Ascending aorta (tissue), 2 donors: ENCODE measurements at places on chromosomes 13 and 19. TPM values are rescaled to one million over a fixed set of nuclear protein-coding genes. Genes with fewer than 3 reads are reported as not detected.

DNA sequence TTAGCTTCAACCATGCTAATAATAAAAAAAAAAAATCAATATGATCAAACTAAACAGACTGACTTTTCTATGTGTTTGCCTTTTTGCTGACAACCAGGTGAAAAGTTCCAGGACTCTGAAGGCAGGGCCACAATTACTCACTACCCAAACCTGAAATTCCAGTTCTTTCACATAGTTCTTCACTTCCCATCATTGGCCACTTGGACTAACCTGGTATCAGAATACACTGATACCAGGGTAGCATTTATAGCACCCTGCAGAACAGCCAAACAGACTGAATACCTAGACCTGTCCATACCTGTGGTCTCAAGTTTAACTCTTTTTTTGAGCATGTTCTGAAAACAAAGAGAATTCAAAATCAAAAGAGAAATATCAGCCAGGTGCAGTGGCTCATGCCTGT, 25.1 kb downstream of the ELF1 start:
- no peak overlapping the region for H3K4me3 ChIP-seq
- no peak overlapping the region for H3K27ac ChIP-seq
- no peaks in the 10 kb centered on the region for H3K27me3 ChIP-seq
- peaks cover 4% of the 10 kb centered on the region for H3K4me1 ChIP-seq

GRCh38 chr13:26255115-26255514, 1.2 kb downstream of the CDK8 start:
- H3K27me3 ChIP-seq: no peaks in the 10 kb centered on the region
- no peak overlapping the region for H3K27ac ChIP-seq
- H3K36me3 ChIP-seq: no peaks in the 10 kb centered on the region
- peaks cover 11% of the 10 kb centered on the region for H3K4me1 ChIP-seq
- DNase-seq: no peak

DNA sequence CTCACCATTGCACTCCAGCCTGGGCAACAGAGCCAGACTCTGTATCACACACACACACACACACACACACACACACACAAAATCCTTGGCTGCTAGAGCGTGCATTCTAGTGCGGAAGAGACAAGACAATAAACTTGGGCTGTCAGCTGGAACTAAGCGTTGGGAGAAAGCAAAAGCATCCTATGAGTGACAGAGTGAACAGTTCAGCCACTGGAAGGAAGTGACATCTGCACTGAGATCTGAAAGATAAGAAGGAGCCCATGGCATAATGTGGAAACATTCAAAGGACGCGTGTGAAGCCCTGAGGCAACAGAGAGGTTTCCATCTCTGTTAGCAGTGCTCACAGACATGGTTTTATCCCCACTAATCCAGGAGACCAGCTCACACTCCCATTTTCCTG, 3.5 kb upstream of the SLC1A5 start:
- DNase-seq: no peak
- H3K36me3 ChIP-seq: no peaks in the 10 kb centered on the region
- H3K27me3 ChIP-seq: no peaks in the 10 kb centered on the region
- no peaks in the 10 kb centered on the region for H3K4me1 ChIP-seq

The ZFP14 gene
- total RNA-seq: 1.2 TPM

GRCh38 chr13:112254061-112254818, 121.9 kb upstream of the SPACA7 start:
- H3K36me3 ChIP-seq: no peaks in the 10 kb centered on the region
- no peak overlapping the region for H3K27ac ChIP-seq
- H3K4me1 ChIP-seq: no peaks in the 10 kb centered on the region
- H3K27me3 ChIP-seq: no peaks in the 10 kb centered on the region

DNA sequence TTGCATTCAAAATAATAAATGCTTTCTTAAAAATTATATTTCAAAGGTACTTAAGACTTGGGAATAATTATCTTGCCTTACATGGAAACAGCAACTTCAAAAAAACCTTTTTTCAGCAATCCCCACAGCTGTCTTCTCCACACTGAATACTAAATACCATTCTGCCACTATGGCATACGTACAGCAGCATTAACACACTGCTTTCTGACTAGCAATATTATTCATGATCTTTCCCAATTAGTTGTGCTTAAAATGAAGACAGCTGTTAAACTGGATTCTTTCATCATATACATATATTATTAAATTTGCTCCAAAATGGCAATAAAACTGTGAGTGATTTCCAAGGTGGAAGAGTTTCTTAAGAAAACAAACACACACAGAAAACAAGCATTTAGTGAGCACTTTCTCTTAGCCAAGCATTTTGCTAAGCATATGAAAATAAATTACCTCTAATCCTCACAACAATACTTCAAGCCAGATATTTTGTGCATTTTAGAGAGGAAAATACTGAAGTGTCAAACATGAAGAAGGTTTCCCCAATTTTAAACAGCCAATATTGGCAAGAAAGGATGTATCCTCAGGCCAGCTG, 609.5 kb downstream of the SLITRK1 start:
- H3K36me3 ChIP-seq: no peaks in the 10 kb centered on the region
- no peak overlapping the region for H3K4me3 ChIP-seq
- H3K4me1 ChIP-seq: no peaks in the 10 kb centered on the region

DNA sequence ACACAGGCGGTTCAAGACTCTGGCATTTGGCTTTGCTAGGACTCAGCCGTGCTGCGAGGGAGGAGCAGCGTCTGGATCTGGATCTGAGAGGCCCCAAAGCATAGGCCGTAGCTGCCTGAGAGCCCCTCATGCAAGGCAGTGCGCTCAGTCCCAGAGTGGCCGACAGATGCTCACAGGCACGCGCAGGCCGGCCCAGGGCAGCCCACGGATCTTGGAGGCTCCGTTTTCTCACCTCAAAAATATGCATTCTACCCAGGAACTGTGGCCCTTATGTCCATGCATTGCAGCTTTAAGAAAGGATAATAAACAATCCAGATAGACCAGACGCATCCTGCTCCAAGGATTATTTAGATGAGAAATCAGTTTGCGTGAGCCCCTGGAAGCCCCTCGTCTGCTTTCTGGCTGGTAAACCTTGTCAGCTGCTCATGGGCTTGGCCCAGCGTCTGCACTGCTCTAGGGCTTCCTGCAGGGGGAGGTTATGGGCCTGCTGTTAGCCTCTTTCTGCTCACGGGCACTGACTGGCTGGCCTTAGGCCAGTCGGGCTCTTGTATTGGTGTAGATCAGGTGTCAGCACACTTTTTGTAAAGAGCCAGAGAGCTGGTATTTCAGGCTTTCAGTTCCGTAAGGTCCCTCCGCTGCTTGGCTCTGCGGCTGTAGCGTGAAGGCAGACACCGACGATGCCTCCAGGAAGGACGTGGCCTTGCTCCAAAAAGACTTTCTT, 24.2 kb downstream of the TEX29 start:
- no peaks in the 10 kb centered on the region for H3K27me3 ChIP-seq
- no peak overlapping the region for H3K4me3 ChIP-seq
- DNase-seq: no peak
- no peak overlapping the region for H3K27ac ChIP-seq
- H3K4me1 ChIP-seq: no peaks in the 10 kb centered on the region

DNA sequence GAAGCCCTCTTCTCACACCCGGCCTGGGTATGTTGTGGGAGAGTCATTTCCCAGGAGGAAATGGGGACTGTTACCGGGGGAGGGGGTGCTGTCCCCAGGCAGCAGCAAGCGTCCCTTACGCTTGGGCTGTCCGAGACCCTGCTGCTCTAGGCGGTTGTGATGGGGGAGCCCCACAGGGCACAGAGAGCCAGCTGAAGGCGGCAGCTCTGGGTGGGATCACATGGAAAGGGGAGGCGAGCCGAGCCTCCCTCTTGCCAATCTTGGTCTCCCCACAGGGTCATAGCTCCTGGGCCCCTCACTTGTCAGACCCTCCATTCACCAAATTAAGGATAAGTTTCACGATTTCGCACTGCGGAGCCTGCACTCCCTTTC, 22.0 kb downstream of the EPN1 start:
- no peak for DNase-seq
- no peaks in the 10 kb centered on the region for H3K27me3 ChIP-seq
- H3K4me1 ChIP-seq: no peaks in the 10 kb centered on the region
- no peak overlapping the region for H3K4me3 ChIP-seq

- DNase-seq: no peak
- no peaks in the 10 kb centered on the region for H3K36me3 ChIP-seq
- no peaks in the 10 kb centered on the region for H3K27me3 ChIP-seq
- H3K27ac ChIP-seq: no peak overlapping the region
Observed at GRCh38 chr13:31903111-31903815, 128.3 kb upstream of the FRY start.

The GNG7 gene
- total RNA-seq: 0.96 TPM

DNA sequence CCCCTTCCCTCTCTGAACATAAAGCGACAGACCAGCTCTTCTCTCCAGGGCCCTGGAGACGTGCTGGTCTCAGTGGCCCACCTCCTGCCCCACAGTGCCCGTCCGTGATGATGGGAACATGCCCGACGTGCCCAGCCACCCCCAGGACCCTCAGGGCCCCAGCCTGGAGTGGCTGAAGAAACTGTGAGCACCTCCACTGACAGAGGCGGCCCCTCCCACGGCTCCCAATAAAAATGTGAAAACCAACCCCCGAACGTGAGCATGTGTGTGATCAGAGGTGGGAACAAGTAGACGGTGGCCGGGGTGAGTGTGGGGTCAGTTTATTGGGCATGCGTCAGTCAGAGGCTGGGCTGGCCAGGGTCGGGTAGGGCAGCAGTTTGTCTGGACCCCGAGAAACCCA, 4.1 kb downstream of the NDUFA3 start:
- no peak overlapping the region for H3K4me3 ChIP-seq
- H3K27me3 ChIP-seq: no peaks in the 10 kb centered on the region
- H3K4me1 ChIP-seq: peaks cover 7% of the 10 kb centered on the region
- DNase-seq: no peak
- H3K27ac ChIP-seq: no peak overlapping the region
- H3K36me3 ChIP-seq: peaks cover 53% of the 10 kb centered on the region

- no peaks in the 10 kb centered on the region for H3K36me3 ChIP-seq
- no peaks in the 10 kb centered on the region for H3K4me1 ChIP-seq
- no peak for DNase-seq
- H3K27ac ChIP-seq: no peak overlapping the region
- H3K4me3 ChIP-seq: no peak overlapping the region
- H3K27me3 ChIP-seq: no peaks in the 10 kb centered on the region
Observed at GRCh38 chr13:39588384-39588783, 14.6 kb downstream of the LHFPL6 start.

DNA sequence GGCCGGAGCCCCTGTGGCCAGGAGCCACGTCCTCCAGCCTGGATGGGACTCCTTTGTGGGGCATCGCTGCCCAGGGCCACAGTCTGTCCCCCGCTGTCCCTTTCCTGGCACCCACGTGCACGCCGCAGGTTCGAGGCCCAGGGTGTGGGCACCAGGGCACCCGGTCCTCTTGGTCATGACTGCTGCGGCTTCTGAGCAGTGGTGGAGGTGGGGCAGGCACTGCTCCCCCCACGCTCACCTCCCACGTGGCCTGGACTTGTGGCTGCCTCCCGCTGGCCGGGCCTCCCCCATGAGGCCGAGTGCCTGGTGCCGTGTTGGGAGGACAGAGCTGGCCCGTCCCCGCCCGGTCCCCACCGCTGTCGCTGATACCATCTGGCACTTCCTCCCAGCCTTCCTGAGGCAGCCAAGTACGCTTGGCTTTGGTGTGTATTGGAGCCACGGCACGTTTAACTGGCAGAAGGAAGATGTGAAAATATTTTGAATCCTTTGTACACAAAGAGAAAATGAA, 12.8 kb downstream of the SPPL2B start:
- H3K27ac ChIP-seq: no peak overlapping the region
- DNase-seq: no peak
- no peak overlapping the region for H3K4me3 ChIP-seq

The CPB2 gene
- not detected for total RNA-seq

- no peaks in the 10 kb centered on the region for H3K36me3 ChIP-seq
- peaks cover 16% of the 10 kb centered on the region for H3K4me1 ChIP-seq
- no peak for DNase-seq
- H3K27ac ChIP-seq: peak overlapping the region; percentile 75
- H3K27me3 ChIP-seq: no peaks in the 10 kb centered on the region
Observed at GRCh38 chr13:79937771-79938216, 403.1 kb downstream of the SPRY2 start.

The CD37 gene
- 15.6 TPM for total RNA-seq

The KIR2DL4 gene
- not detected for total RNA-seq

DNA sequence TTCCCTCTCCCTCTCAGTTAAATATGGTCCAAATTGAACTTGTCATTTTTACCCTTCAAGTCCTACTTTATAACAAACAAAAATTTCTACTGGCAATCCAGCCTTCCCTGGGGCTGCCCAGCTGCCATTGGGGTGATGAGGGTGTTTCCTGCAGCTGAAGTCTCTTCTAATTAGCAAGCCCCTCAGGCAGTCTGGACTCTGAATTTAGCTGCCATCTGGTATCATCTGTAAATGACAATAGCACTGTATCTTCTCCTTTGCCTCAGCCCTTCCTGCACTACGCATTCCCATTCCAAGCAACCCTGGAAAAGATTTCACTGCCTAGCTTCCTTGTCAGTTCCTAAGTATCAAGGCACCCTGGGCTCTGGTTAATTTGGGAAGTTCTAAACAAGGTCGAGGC, 331.1 kb upstream of the KLF12 start:
- H3K27me3 ChIP-seq: no peaks in the 10 kb centered on the region
- no peaks in the 10 kb centered on the region for H3K4me1 ChIP-seq
- no peak overlapping the region for H3K27ac ChIP-seq
- no peak for DNase-seq
- no peaks in the 10 kb centered on the region for H3K36me3 ChIP-seq

The OR10H2 gene
- not detected for total RNA-seq

DNA sequence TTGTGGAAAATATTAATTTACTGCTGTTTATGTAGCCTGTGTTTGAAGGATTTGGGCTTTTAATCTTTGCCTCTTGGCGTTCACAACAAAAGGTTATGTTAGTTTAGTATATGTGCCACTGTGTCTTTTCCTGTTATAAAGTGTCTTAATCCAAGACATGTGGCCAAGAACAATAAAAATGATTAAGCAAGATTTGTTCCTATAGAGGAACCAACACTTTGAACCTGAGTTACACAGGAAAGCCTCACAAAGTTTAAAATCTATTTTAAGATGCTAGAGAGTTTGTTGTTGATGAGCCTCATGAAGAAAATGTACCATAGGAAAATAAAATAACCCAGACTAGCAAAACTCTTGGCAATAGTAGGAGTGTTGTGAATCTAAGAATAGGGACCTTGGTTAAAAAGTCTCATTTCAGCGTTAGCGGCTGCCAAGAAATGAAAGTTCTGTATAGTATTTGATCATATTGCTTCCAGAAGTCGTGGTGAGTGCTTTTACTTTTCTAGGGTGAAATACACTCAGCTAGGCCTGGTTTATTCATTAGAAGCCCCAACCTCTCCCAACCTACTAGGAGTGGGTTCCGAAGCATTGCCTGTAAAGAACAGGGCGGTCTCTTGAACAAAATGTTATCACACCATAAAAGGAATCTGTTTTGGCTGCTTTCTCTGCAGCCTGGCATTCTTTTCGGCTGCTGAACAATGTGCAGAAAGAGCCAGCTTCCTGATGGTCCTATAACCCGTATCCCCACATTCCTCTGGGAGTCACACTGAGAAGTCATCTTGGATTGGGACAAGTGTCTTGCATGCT, 102.6 kb downstream of the LRCH1 start:
- H3K4me3 ChIP-seq: peak overlapping the region; percentile 49
- no peak for DNase-seq
- H3K27me3 ChIP-seq: no peaks in the 10 kb centered on the region
- peak overlapping the region; percentile 78 for H3K27ac ChIP-seq
- no peaks in the 10 kb centered on the region for H3K36me3 ChIP-seq

The ZNF69 gene
- 0.85 TPM for total RNA-seq

GRCh38 chr19:55176076-55176475, 4.0 kb downstream of the SYT5 start:
- no peak for DNase-seq
- H3K4me3 ChIP-seq: no peak overlapping the region
- H3K27ac ChIP-seq: no peak overlapping the region
- H3K27me3 ChIP-seq: peaks cover 45% of the 10 kb centered on the region
- H3K4me1 ChIP-seq: peaks cover 6% of the 10 kb centered on the region

The TGFBR3L gene
- 7.1 TPM for total RNA-seq

GRCh38 chr13:73578251-73578875, 519.6 kb downstream of the KLF5 start:
- DNase-seq: no peak
- no peak overlapping the region for H3K27ac ChIP-seq
- no peaks in the 10 kb centered on the region for H3K36me3 ChIP-seq
- no peak overlapping the region for H3K4me3 ChIP-seq
- no peaks in the 10 kb centered on the region for H3K4me1 ChIP-seq

The SH3GL1 gene
- 61.4 TPM for total RNA-seq
